ENCODE measurements at places on chromosomes 2 and 18. TPM values are rescaled to one million over a fixed set of nuclear protein-coding genes. Genes with fewer than 3 reads are reported as not detected.

The SIGLEC15 gene
- not detected for total RNA-seq

The IL1F10 gene
- total RNA-seq, result not detected

The SOCS6 gene
- total RNA-seq, result 38.8 TPM

The SCYGR6 gene
- total RNA-seq, result not detected

The ADGRF3 gene
- total RNA-seq, result not detected

The TUBA4B gene
- not detected for total RNA-seq

The CDH2 gene
- not detected for total RNA-seq

The FAM237A gene
- total RNA-seq, result not detected

The HEATR5B gene
- total RNA-seq, result 48.7 TPM

The LIMS2 gene
- total RNA-seq, result 7.7 TPM

The IL1RN gene
- total RNA-seq, result not detected

The FSHR gene
- not detected for total RNA-seq

The SLC5A7 gene
- 0.13 TPM for total RNA-seq

The ALLC gene
- not detected for total RNA-seq

The LIMS3 gene
- total RNA-seq, result 2.1 TPM

The CLEC4F gene
- not detected for total RNA-seq

The CTAGE1 gene
- total RNA-seq, result not detected

The DNAJB2 gene
- total RNA-seq, result 69.4 TPM

The POTEI gene
- not detected for total RNA-seq

The RETSAT gene
- total RNA-seq, result 457 TPM

The RAPGEF4 gene
- total RNA-seq, result 4.8 TPM

The REG3A gene
- total RNA-seq, result 4,130 TPM

All from Peyer's patch (tissue), 4 donors.